ENCODE measurements at places on chromosomes 7 and 10.

DNA sequence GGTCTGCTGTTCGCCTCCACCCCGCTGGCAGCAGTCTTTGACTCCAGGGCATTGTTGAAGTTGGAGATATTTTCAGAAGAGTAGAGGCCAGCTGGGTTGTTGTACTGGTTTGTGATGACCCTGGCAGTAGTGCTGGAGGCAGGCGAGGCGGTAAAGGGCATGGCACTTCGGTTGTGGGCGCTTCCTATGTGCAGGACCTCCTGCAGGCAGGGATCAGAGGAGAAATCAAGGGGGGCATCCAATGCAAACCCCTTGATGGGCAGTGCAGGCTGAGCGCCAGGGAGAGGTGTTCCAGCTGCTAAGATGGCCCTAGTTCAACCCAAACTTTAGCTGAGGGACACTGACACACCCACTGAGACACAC lies 27.0 kb downstream of the PDLIM1 start:
- DNase-seq: no peak

DNA sequence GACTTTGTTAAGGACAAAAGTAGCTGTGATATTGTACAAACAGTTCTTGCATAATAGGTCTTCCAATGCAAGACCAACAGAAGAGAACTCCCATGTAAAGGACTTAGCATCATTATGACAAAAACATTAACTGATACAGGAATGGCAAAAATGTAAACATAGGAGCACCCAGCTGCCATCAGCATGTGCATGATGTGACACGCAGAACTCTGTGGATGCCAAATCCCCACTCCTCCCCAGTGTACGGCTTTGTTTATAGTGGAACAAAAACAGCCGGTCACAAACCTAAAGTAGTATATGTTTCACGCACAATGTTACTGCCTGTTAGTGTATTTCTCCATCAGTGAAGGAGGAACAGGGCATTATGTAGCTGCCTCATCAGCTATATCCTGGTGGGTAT lies 316.0 kb upstream of the AOAH start:
- DNase-seq: no peak

GRCh38 chr10:121975295-121976086 lies 474 bp upstream of the NSMCE4A start:
- no peak for DNase-seq

DNA sequence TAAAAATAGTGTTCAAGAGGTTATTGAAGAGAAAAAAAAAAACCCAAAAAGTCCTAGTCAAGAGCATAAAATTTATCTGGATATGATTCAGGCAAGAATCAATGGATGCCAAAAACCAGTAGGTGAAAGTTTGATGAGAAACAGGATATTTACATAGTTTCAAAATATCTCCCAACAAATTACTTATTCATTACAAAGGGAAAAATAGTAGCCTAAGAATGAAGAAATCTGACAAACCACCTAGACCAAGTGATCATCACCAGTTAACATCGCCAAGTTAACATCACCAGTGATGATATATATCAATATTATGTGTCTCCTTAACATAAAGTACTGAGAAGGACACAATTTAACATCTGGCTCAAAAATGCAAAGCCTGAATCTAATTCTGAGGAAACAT lies 85.2 kb downstream of the RNLS start:
- DNase-seq: no peak

GRCh38 chr10:14836208-14836607 lies 1.6 kb downstream of the CDNF start:
- DNase-seq: no peak

DNA sequence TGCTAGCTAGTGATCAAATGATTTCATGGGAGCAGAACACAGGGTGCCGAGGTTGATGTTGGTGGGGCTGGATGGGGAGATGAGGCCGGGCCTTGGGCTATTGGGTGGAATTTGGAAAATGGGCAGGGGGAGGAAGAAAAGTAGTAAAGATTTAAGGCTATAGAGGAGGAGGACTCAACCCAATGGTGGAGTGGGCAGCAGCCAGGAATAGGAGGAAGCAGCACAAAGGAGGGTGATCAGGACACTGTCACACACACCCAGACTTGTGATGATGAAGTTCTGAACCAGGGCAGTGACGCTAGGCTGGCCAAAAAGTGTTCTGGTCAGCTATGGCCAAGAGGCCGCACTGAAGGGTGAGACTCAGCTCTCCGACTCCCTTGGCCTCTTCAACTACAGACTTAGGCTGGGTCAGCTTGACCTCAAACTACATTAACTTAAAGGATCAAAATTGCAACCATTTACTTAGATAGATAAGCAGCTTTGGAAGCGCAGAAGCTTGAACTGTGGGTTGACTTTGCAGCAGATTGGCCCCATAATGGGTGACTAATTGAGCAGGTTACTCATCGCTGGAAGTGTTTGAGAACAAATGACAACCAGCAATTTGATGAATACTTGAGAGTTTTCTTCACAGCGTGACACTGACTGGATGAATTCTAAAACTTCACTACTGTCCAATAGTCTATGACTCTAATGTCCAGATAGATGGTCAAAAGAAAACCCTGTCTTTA lies 29.4 kb upstream of the GPR26 start:
- DNase-seq: no peak

- DNase-seq: no peak
Observed at GRCh38 chr7:122354656-122355055, 50.1 kb upstream of the FEZF1 start.

DNA sequence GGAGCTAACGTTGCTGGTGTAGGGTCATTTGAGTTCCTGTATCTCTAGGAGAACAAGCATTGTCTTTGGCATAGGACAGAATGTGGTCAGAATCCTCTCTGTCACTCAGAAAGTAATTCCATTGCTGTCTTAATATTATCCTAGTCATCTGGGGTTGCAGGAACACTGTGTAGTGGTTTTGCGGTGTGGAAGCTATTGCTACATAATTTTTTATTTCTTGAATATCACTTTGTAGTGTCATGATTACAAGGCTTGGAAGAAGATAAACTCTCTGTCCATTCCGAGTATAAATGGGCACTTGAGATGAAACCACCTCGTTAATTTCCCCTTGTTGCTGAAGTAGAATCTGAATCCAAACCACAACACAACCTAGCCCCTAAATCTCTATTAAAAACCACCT lies 919.2 kb downstream of the LRMDA start:
- no peak for DNase-seq

DNA sequence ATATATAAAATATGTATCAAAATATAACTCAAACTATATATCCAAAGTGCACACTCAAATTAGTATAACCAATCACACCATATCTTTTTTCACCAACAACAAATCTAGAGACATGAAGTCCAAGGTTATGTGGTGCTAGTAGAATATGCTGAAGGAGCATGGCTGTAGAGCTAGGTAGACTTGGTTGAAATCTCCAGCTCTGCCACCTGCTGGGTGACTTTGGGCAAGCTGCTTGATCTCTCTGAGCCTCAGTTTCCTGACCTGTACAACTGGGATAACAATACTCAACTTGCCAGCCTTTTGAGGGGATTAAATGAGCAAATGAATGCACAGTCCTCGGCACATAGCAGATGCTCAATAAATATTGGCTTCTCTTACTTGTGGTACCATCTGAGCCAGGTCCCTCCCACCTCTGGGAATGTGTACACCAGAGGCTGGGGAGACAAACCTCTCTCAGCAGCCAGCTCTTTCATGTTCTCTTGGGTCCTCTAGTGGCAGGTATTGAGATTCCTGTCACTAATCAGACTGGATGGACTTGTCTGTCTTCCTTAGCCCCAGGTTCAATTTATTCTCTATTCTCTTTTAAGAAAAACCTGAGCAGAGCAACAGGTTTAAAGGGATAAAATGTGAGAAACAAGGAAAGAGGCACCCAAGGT lies 94.3 kb upstream of the PDE1C start:
- no peak for DNase-seq

DNA sequence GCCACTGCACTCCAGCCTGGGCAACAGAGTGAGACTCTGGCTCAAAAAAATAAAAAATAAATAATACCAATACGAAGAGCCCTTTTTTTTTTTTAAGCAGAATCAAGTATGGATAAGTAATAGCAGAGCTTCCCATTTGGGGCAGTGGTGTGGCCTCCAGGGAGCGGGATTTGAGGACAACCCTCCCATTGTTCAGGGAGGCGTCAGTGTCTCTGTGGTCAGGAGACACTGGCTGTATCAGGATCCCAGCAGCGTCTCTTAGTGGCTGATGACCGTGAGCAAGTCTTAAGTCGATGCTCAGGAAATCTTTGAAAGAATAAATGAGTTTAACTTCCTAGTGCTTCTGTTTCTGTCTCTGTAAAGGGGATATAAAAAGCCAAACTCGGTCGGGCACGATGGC lies 25.2 kb upstream of the SH2B2 start:
- DNase-seq: no peak

DNA sequence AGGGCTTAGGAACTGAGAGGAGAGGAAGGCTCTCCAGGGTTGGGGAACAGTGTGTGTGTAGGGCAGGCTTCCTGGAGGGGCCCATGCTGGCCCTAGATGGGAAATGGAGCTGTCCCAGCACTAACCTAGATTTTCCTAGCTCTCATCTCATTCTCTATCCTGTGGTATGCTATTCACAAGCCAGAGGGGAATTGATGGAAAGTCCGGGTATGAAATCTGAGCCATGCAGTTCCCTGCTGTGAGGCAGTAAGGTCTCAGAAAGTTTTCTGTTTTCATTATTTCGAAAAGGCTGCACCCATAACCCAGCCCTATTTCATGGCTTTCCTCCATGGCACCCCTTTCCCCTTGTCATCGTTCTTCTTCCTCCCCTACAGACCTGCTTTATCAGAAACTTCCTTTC lies 220.3 kb downstream of the RPS24 start:
- DNase-seq: no peak

DNA sequence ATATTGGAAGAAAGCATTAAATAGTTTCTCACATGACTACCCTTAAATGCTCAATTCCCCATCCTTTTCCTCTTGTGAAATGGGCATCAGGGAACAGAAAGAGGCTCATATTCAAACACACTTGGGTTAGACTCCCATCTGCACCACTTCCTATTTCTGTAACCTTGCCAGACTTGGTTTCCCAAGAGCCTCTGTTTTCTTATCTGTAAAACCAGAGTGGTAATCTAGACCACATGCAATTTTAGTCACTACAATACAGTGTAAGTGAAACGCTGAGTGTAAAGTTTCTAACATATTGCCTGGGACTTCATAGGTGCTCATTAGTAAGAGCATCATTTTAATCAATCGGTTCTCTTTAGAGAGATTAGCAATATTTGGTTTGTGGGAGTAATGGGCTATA lies 136.3 kb downstream of the SORCS1 start:
- DNase-seq: peak; percentile 13

GRCh38 chr10:60975716-60976115 lies 31.7 kb upstream of the RHOBTB1 start:
- no peak for DNase-seq

GRCh38 chr10:72802763-72803505 lies 90.6 kb upstream of the OIT3 start:
- DNase-seq: peak; percentile 41

- DNase-seq: no peak
Observed at GRCh38 chr7:74095135-74095534, 11.5 kb downstream of the LIMK1 start.

DNA sequence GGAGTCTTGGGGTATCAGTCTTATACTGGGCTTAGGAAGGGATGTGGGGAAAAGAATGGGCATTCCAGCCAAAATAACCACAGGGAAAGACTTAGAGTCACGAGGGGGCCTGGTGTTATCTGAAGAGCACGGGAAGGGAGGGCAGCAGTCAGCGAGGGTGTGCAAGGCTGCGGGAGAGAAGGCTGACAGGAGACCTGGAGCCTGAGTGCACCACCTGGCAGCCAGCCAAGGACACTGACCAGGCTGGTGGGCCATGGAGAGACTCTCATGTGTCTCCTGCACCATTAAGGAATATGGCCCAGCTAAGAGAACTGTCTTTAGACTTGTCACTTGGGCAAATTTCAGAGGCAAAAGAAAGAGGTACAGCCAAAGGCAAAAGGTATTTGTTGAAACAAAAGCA lies 69.6 kb downstream of the PKD1L1 start:
- DNase-seq: no peak

DNA sequence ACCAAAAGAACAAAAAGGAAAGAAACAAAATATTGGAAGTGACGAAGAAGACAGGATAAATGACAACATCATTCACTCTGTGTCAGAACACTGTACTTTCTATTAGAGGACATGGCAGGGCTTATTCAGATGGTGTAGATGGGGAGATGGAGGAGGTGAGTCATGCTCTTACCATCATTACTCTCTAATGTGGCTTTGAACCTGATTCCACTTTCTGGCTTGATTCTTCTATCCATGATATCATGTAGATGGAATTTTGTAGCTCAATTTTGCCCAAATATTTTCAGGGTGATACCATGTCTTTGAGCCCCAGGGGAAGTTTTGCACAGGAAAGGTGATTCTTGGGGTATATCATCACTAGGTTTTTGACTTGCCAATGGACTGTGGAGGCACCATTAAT lies 91.7 kb downstream of the CFAP58 start:
- DNase-seq: no peak

DNA sequence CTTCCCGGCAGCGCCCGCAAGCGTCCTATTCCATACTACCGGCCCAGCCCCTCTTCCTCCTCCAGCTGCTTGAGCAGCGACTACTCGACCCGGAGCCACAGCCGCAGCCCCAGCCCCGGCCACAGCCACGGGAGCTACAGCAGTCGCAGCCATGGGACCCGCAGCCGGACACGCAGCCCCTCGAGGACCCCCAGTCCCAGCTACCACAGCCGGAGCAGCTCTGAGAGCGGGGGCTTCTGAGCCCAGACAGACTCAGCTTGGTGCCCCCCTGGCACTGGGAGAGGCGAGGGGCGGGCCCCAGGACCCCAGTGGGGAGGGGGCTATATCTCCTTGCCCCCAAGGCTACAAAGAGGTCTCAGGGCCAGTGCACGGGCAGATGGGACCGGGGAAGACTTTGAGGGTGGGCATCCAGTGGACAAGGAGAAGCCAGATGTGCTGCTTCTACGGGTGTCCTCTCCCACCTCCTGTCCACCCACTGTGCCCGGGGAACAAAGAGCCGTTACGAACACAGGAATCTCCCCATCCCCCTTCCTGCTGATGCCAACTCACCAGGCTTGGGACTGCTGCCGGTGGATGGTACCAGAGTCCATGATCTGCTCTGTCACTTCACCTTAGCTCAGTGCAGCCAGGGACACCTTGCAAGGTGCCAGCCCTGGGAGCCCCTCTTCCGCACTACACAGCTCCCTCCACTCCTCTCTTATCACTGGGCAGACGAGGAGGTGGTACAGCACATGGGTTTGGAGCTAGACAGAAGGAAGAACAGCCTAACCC lies 16.7 kb upstream of the HSPB1 start:
- no peak for DNase-seq

Measured in suppressor macrophage treated with lipopolysaccharide for 1 hour (primary cell).